ENCODE measurements at places on chromosomes 6 and 20.
A peak's percentile ranks its signal among the peaks of the same experiment; 100 is the strongest.

GRCh38 chr20:34985461-34986310, 30.0 kb downstream of the MYH7B start:
- no peak for DNase-seq

GRCh38 chr6:166410426-166410935, 27.7 kb upstream of the MPC1 start:
- DNase-seq: no peak

DNA sequence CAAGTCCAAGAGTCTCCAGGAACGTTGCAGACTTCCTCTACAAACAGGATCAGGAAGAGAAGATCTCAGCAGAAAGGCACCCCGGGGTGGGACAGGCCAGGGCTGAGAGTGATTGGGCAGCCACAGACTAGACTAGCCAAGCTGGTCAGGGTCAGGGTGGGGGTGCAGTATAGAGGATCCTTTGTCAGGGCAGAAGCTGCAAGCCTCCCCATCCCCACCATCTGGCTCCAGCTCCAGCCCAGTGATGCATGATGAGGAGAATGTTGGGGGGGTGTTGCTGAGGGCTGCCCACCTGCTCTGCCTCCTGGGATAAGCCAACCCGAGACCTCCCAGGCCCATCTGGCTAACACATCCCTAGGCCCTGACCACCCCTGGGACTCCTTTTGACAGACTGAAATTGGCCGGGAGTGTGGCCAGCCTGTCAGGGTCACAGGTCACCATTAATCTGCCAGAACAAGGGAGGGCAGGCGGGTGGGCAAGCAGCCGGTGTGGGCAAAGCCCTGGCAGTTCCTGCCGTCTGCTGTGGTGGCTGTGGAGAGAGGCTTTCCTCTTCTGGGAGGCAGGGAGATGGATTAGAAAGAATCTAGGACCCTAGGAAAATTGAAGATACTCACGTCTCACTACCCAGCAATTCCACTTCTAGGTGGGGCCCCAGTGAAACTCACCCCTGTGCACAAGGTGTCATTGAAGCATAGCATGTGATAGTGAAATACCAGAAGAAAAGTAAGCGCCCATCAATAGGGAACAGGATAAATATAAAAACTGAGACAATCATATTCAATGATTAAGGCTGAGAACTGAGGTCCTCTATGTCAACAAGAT, 22.1 kb upstream of the SNTA1 start:
- DNase-seq: peak; percentile 18

GRCh38 chr20:22464312-22465003, 119.9 kb downstream of the FOXA2 start:
- DNase-seq: no peak

- DNase-seq: no peak
Observed at GRCh38 chr20:62696989-62697388, 11.6 kb upstream of the NTSR1 start.

- no peak for DNase-seq
Observed at GRCh38 chr6:168524571-168525001, 83.6 kb downstream of the SMOC2 start.

- DNase-seq: no peak
Observed at GRCh38 chr6:90701146-90701781, 114.4 kb upstream of the MAP3K7 start.

Data from left renal pelvis (tissue), 4 donors.